Foreskin melanocyte (primary cell): ENCODE measurements at places on chromosomes 11 and 22.

- no peak for DNase-seq
Observed at GRCh38 chr11:67492801-67493547, 10.1 kb downstream of the AIP start.

GRCh38 chr11:126076641-126077040 is 14.0 kb upstream of the CDON start:
- DNase-seq: no peak

GRCh38 chr11:35087648-35088047 is 51.3 kb upstream of the CD44 start:
- no peak for DNase-seq

- no peak for DNase-seq
Observed at GRCh38 chr22:50481440-50482106, at the start of gene ADM2. TSS of gene ADM2 (plus strand) at chr22:50481543. CDS start at chr22:50481848, 305 bp downstream.

DNA sequence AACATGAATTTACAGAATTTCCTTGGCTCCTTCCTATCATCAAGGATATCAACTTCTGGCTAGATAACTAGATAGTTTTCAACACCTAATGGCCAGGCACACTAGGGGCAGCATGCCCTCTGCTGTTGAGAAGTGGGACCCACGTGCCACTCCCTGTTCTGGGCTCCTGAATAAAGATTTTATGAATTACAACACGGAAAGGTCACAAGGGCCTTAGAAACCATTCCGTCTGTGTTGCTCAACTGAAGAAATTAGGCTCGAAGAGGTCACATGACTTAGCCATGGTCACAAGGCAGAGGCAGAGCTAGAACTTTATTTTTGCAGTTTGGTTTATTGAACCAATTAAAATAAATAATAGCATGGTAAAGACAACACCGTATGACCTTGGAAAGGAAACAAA is 36.0 kb downstream of the PRCP start:
- DNase-seq: peak; percentile 88

GRCh38 chr11:119109843-119110242 is 2.7 kb downstream of the C2CD2L start:
- DNase-seq: no peak

- DNase-seq: no peak
Observed at GRCh38 chr22:44718418-44718817, 16.4 kb downstream of the PRR5 start.

DNA sequence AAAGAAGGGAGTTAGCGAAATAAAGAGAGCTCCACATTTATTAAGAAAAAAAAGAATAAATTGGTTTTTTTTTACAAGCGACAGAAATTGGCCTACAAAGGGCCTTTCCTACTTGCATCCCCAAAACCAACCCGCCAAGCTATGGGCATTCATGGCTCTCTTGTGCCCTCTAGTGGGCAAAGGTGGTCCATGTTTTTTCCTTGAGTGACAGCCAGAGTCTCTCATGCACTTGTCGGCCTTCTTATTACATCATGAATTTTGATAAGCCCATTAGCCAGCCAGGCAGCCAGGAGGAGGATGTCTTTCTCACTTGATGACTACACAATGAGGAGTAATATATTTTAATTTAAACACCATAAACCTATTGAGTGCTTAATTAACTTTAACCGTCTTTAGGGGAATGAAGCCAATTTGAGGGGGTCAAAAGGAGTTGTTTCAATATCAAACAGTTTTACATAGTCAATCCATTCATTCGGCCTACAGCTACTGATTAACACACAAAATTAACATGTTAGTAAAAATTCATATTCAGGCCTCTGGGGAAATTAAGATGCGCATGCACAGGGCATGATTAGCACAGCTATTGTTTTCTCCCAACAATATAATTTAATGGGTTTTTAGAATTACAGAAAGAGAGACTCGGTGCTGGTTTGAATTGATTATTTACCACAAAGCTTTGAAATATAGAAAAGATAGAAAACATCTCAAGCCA is 85.5 kb downstream of the RCN1 start:
- DNase-seq: peak; percentile 70

DNA sequence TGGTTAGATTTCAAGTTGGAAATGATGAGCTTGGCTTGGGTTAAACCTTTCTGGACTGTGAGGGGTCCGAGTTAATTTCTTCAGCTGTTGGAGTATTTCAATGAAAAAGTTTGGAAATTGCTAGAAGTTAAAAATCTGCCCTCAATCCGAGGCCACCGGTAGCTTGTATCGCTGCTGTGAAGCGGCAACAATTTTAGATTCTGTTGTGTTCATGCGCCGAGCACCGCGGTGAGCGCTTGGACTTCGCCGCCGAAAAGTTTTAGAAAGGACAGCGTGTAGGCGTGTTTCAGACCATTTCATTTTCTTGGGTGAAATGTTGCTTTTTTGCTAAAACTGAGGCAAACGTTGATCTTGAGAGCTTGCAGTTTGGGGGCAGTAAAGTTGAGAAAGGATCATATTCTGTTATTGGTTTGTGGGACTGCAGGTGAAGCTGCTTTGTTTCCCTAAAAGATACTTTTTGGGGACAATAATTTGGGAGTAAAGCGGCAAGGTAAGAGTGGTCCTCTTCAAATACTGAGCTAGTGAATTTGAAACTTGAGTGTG is 928 bp downstream of the FBXO7 start:
- DNase-seq: peak; percentile 57

- no peak for DNase-seq
Observed at GRCh38 chr11:65329478-65329877, 4.2 kb upstream of the DPF2 start.

DNA sequence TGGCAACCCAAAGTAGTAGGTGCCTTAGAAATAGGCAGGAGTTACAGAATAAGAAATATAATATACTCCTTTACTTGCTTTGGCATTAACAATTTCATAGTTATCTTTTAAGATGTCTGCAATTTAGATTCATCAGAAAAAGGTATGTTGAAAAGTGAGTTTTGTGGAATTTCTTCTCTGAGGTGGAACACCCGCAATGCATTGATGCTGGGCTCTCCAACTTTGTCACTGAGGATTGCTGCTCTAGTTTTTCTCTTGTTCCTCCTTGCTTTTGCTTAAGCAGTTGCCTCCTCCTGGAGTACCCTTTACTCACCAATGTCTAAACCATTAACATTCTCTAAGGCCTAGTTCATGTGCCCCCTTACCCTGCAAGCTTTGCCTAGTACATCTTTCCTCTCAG is 14.1 kb upstream of the ME3 start:
- DNase-seq: no peak

DNA sequence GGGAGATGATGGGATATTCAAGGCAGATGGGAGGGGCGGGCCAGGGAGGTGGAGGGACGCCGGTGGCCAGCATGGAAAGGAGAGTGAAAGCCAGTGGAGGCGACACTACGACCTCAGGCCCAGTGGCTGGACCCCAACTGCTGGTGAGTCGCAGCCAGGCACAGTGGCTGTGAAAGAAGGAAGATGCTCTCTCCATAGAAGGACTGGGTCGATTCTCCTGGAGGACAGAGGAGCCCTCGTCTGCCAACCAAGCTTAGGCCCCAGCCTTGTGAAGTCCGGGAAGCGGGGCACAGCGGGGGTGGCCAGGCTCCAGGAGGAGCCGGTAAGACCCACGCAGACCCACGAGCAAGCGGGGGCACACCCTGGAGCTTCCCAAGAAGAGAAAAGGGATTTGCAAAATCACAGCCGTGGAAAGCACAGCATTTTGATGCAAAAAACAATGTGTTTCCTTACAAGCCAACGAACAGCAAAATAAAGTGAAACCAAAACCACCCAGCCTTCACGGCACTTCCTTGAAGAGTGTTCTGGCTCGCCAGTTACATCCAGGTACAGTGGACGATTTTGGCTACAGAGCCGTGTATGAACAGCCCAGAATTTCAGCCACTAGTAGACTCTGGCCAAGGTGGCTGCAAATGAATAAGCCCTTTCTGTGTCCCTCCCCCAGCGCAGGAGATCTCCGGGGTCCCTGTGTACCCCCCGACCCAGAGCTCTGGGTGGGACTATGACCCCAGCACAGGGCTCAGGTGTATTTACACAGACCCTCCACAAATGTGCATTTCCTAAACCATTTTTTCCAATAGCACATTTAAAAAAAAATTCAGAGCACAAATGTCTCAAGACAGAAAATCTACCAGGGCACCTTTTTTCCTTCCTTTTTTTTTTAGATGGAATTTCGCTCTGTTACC is 96.9 kb downstream of the TRMU start:
- DNase-seq: no peak

GRCh38 chr22:24138649-24139420 is 42.5 kb upstream of the SUSD2 start:
- DNase-seq: no peak

DNA sequence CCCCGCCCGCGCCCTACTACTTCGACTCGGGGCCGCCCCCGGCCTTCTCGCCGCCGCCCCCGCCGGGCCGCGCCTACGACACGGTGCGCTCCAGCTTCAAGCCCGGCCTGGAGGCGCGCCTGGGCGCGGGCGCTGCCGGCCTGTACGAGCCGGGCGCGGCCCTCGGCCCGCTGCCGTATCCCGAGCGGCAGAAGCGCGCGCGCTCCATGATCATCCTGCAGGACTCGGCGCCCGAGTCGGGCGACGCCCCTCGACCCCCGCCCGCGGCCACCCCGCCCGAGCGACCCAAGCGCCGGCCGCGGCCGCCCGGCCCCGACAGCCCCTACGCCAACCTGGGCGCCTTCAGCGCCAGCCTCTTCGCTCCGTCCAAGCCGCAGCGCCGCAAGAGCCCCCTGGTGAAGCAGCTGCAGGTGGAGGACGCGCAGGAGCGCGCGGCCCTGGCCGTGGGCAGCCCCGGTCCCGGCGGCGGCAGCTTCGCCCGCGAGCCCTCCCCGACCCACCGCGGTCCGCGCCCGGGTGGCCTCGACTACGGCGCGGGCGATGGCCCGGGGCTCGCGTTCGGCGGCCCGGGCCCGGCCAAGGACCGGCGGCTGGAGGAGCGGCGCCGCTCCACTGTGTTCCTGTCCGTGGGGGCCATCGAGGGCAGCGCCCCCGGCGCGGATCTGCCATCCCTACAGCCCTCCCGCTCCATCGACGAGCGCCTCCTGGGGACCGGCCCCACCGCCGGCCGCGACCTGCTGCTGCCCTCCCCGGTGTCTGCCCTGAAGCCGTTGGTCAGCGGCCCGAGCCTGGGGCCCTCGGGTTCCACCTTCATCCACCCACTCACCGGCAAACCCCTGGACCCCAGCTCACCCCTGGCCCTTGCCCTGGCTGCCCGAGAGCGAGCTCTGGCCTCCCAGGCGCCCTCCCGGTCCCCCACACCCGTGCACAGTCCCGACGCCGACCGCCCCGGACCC is 17.4 kb upstream of the ACR start:
- no peak for DNase-seq

- no peak for DNase-seq
Observed at GRCh38 chr11:61048368-61049062, 53.8 kb upstream of the CD5 start.

- no peak for DNase-seq
Observed at GRCh38 chr11:40417627-40418026, 1041.8 kb downstream of the LRRC4C start.

- DNase-seq: peak; percentile 22
Observed at GRCh38 chr11:77548552-77549445, 41.0 kb upstream of the AQP11 start.

GRCh38 chr11:47163898-47164297 is 12.8 kb downstream of the ARFGAP2 start:
- no peak for DNase-seq

GRCh38 chr11:2864901-2865300 is 20.7 kb downstream of the CDKN1C start:
- DNase-seq: no peak

GRCh38 chr11:63032457-63032856 is 16.8 kb upstream of the SLC22A8 start:
- no peak for DNase-seq

- DNase-seq: no peak
Observed at GRCh38 chr11:33926671-33927552, 35.0 kb upstream of the LMO2 start.

DNA sequence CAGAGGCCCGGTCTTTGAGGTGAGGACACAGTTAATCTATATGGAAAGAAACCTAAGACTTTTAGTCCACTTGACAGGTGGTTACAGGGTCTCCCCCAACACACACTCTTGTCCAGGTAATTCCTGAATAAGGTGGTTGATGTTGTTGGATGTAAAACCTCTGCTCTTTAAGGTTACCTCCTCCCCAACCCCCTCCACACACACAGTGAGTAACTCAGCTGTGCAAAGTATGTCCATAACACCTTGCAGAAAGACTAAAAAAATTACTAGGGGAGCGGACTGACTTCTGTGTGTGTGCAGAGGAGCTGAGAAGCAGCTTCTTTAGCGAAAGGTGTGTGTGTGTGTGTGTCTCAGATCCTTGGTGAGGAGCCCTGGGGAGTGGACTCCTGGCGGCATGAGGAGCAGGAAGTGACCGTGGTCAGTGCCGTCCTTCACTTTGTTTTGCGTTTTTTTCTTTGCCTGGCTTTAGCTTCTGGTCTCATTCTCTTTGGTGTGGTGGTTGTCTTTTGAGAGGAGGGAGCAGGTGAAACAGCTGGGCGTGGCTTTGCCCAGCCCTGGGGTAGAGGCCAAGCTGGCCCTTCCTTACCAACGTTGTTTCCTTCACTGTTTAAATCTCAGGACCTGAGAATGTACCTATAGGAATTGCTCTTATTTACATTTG is 1.7 kb downstream of the ZBED4 start:
- no peak for DNase-seq

- DNase-seq: no peak
Observed at GRCh38 chr11:25068451-25068850, 571.6 kb downstream of the LUZP2 start.

DNA sequence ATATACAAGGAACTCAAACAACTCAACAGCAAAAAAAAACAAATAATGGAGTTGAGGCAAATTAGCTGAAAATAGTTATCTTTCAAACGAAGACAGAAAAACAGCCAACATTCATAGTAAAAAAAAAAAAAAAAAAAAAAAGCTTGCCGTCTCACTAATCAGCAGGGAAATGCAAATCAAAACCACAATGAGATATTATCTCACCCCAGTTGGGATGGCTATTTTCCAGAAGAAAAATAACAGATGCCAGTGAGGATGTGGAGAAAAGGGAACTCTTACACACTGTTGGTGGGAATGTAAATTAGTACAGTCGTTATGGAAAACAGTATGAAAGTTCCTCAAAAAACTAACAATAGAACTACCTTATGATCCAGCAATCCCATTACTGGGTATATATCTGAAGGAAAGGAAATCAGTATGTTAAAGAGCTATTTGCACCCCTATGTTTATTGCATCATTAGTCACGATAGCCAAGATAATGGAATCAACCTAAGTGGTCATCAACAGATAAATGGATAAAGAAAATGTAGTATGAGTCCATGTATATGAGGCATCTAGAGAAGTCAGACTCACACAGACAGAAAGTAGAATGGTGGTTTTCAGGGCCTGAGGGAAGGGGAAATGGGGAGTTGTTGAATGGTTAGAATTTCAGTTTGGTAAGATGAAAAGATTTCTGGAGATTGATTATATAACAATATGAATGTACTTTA is 56.0 kb downstream of the USP35 start:
- DNase-seq: no peak

- DNase-seq: no peak
Observed at GRCh38 chr11:64384981-64385944, 26.3 kb downstream of the RPS6KA4 start.

GRCh38 chr11:101825531-101825930 is 89.3 kb upstream of the CEP126 start:
- DNase-seq: no peak

DNA sequence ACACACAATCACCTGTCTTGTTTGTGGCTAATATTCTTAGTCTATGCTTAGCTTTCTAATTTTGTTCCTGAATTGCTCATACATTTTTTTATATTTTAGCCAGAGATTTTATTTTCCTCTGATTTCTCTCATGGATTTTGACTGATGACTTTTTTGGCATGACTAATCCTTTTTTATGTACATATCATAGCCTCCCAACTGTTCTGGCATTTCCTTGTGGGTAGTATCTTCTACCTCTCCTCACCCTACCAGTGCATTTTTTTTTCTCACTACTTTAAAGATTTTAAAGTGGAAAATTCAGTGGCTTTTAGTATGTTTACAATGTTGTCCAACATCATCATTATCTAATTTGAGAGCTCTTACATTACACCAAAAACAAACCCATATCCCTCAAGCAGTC is 84.4 kb upstream of the TENM4 start:
- no peak for DNase-seq
